Naive thymus-derived CD4-positive, alpha-beta T cell (primary cell): ENCODE measurements at places on chromosomes 13 and 19.

GRCh38 chr19:8036434-8037099 lies 16.0 kb upstream of the CCL25 start:
- no peak for DNase-seq

- no peak for DNase-seq
Observed at GRCh38 chr19:18501832-18502231, 20.0 kb downstream of the ELL start.

DNA sequence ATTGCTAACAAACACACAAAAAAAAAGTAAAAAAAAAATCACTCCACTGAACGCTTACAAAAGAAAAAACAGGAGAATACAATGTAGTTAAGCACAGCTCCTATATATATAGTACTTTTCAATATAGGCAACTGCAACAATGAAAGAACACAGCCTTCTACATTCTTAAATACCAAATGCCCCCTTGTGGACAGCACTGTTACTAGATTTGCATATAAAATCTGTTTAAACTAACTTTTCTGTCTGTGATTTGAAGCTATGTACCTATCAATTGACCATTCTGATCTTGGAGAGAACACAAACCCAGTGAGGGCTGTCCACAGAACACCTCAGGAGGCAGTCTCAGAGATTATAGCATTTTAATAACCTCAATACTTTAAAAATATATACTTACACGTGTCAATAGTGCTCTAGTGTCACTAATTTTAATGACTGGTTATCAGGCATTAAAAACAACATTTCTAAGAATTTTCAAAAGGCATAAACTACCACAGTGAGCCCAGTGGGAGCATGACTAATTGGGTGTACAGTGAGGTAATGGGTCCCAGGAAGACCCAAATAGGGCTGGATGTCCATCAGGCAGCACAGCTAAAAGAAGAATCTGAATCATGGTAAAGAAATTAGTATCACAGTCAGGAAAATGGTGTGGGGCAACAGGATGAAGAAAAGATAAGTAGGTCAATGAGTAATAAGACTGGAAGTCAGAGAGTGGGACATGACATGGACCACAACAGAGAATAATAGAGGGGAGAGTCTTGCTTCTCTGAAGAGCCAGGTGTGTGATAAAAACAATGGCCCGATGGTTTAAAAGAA lies 22.2 kb downstream of the CCDC169 start:
- no peak for DNase-seq

- DNase-seq: peak; percentile 64
Observed at GRCh38 chr13:112066624-112067004, 335 bp upstream of the SOX1 start.

DNA sequence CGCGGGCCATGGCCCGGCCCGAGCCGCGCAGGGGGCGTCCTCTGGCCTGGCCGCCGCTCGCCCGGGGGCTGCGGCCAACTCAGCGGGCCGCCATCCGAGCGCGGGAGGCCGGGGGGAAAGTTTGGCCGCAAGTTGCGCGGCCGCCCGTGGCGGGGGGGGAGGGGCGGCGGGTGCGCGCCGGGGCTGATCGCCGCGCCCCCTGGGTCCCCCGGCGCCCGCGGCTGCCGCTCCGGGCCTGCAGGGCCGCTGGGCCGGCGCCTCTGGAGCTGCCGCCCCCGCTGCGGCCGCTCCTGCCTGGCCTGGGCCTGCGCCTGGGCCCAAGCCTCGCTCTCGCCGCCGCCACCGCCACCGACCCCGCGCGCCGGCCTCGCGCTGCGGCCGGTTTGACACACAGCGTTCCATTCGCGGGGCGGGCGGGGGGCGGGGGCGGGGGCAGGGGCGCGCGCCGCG lies at the start of gene NR2F6:
Gene NR2F6 (minus strand): TSS at position 385 of the 450 bp plus-strand sequence. CDS start 699 bp downstream, outside the sequence.
- DNase-seq: no peak

DNA sequence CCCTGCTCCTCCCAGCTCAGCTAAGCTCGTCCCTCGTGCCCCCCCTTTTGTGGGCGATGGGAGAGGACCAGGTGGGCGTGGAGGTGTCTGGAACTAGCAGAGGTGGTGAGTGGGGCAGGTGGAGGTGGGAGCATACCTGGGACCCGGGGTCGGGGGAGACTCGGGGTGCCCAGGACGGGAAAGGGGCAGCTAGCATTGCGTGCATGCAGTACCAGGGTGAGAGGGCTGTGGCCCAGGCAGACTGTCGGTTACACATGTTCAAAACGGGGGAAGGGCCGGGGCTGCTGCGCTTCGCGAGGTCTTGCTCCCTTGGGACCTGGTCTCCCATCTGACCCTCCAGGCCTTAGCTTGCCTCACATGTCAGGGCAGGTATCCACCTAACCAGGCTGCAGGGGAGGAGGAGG lies 9.1 kb downstream of the TLE5 start:
- DNase-seq: no peak

DNA sequence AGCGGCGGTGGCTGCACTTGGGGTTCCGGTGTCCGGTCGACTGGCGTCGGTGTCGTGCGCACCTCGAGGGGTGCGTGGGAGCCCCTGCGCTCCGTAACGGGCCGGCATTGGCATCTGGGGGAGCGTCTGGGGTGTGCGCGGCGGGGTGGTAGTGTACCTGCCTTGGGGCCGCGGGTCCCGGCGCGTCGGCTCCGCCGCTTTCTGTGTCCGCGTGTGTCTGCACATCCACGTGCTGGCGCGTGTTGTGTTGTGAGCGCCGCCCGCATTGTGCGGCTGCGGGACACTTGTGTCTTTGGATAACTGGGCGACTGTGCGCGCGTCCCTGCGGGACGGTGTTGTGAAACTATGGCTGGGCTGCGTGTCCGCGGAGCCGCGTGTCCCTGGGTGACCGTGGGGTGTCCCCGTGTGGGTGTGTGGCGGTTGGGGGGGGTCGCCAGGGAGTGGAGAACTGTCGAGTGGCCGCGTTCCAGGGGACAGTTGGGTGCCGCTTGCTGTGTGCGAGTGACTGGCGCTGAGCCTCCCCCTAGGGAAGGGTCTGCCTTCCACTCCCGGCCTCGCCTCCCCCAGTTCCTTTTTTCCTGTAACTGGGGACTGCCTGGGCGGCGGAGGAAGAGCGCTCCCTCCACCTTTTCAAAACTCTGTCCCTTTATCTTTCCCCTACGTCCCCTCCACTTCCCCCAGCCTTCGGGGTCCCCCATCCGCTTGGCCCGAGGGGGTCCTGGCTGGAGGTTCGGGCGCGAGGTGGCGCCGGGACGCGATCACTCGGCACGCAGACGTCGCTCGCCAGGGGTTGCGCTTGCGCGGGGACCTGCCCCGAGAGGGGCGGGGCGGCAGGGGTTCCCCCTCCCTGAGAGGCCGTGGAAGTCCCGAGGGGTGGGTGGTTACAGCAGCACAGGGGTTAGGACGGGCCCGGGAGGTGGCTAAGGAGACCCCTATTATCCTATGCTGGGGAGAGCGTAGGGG lies 5.7 kb upstream of the NFIC start:
- peak; percentile 65 for DNase-seq

DNA sequence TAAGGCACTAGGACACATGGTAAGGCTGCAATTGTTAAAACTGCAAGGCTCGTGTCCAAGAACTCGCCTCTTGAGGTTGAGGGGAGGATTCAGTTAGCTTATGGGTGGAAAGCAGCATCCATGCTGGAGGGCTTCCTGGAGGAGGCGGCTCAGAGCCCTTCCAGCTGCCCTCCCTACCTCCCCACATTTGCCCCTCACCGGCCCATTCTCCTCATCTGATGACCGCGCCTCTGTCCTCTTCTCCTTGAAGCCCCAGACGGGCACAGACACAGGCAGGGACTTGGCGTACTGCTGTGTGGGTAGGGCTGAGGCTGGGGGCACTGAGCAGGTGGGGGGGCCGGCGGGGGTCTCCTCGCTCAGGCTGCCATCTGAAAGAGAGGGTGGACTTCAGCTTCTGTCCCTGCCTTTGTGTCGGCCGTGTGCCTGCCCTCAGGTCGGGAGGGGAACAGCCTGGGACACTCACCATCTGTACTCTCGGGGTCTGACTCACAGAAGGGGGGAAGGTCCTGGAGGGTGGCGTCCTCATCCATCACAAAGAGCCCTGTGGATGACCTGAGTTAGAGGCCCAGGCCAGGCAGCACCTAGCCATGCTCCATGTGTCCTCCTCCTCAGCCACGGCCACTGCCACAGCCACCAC lies 4.1 kb upstream of the PNKP start:
- DNase-seq: no peak

DNA sequence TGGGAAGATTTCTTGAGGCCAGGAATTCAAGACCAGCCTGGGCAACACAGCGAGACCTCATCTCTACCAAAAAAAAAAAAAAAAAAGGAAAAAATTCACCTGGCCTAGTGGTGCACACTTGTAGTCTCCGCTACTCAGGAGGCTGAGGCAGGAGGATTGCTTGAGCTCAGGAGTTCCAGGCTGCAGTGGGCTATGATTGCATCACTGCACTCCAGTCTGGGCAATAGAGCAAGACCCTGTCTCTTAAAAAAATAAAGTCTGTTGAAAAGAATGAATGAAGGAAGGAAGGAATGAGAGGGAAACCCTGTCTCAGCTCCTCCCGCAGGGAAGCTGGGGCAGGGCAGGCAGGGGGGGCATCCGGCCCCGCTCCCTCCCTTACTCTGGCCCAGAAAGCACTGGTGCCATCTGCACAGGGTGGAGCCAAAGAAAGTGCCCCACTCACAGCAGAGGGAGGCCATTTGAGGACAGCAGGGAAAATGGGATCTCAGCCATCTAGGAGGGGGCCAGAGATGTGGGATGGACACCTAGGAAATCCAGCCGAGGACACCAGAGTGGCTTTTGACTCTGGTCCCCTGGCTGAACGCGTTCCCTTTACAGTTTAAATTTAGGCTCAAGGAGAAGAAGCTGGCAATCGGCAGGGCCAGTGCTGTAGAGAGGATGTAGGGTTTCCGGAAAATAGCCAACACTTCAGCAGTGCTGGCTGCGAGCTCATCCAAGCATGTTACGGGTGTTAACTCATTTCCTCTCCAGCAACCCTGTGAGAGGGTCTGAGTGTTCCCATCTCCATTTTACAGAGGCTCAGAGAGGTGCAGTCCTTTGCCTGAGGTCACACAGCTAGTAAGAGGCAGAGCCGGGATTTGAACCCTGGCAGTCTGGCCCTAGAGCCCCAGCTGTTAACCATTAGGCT lies 3.6 kb upstream of the HPN start:
- no peak for DNase-seq

- DNase-seq: no peak
Observed at GRCh38 chr13:66068683-66069082, 1161.5 kb downstream of the PCDH9 start.
